Activated T-cell treated with anti-CD3 and anti-CD28 coated beads, Interleukin-2, amount 50 U/mL, for 1 hour (primary cell): ENCODE measurements at places on chromosomes 2 and 18.
A peak's percentile ranks its signal among the peaks of the same experiment; 100 is the strongest.

- DNase-seq, result no peak
These were observed 172.1 kb upstream of the GLI2 start for GRCh38 chr2:120563616-120564015.

- DNase-seq, result no peak
These were observed 165.2 kb upstream of the BCL2L11 start for GRCh38 chr2:110955556-110955955.

DNA sequence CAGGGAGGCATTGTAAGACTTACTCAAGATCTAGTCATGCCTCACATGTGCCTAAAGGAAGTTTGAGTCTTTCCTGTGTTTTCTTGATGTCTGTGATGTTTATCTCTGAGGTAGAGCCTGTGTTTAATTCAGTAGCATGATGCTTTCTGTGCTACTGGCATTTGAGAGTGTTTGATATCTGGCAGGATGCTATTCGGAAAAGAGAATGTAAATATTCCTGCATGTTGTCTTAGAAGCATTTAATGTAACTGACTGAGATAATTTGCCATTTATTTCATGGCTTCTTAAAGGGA is 58.8 kb downstream of the GREB1L start:
- no peak for DNase-seq

DNA sequence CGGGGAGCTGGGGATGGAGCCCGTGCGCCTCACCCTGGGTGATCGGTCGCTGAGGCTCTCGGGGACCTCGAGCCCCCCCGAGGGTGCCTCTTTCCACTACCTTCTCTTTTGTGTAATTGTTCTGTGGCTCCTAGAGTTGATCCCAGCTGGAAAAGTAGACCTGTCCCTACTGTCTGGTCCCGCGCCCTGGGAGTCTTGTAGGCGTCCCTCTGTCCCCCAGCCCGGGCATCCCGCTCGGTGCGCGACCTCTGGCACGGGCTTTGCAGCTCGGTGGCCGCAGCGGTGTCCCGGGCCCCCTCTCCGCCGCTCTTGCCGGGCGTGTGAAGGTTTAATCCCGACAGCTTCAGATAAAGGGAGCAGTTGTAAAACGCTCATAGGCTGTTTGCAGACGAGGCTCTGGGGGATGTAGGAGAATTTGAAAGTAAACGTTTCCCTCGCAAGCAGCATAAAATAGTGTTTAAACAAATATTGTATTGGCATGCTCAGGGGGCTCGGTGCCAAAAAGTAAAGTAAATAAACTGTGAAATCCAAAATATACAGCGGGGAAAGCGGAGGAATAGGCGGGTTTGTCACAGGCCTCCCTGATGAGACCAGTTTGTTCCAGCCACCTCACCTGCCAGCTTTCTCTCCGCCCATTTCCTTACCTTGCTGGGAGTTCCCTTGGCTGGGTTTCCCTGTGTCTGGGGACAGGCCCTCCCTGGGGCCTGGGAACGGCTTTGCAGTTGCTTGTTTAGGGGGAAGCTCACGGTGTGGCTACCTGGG is 1.9 kb downstream of the GLI2 start:
- no peak for DNase-seq

GRCh38 chr2:96386470-96386869 is 50.9 kb downstream of the NCAPH start:
- DNase-seq, result no peak

DNA sequence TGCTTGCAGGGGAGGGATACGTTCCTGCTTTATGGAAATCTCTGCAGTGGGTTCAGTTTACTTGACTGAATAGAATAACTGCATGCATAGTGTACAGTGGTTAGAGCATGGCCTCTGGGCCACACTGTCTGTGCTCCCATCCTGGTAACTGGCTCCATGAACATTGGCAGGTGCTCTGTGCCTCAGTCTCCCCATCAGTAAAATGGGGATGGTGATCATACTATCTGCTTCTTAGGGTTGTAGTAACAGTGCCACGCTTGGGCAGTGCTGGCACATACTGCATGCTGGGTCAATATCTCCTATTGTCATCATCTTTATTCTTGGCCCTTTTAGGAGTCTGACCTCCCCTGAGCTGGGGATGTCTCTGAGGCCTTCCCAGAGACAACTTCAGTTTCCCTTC is 117.3 kb downstream of the CTIF start:
- no peak for DNase-seq

- DNase-seq, result no peak
These were observed 206.4 kb upstream of the SESTD1 start for GRCh38 chr2:179470992-179471391.

GRCh38 chr2:62156861-62157496 is 38.9 kb upstream of the B3GNT2 start:
- DNase-seq, result no peak

GRCh38 chr2:168032091-168032490 is 215.3 kb downstream of the STK39 start:
- no peak for DNase-seq

DNA sequence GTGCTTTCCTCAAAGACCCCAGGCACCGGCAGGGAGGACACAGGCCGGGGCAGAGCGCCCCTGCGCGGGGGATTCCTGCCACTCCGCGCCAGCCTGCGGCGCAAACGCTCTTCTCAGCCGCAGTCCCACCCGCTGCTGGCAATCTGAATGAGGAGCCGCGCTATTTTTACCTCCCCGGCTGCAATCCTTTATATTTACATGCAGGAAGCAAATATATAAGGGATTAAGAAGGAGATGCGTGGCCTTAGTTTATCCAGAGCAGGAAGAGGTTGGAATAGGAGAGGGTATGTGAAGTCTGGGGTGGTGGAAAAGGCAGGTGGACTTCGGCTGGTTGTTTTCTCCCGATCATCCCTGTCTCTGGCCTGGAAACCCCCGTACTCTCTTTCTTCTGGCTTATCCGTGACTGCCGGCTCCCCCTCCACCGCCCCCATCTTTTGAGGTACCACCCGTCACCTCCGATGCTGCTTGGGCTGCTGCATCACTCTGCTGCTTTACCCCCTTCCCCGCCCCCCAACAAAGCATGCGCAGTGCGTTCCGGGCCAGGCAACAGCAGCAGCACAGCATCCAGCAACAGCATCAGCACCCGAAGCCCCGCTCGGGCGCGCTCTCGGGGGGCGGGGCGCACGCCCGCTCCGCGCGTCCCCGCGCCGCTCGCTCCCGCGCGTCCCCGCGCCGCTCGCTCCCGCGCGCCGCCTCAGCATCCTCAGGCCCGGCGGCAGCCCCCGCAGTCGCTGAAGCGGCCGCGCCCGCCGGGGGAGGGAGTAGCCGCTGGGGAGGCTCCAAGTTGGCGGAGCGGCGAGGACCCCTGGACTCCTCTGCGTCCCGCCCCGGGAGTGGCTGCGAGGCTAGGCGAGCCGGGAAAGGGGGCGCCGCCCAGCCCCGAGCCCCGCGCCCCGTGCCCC is at the start of gene ADAM23:
Gene ADAM23, plus strand, starts transcription at position 700 of the 902 bp plus-strand sequence. CDS start 335 bp downstream, outside the sequence.
- DNase-seq, result peak; percentile 52

- no peak for DNase-seq
These were observed 66.3 kb upstream of the HK2 start for GRCh38 chr2:74767618-74768017.

DNA sequence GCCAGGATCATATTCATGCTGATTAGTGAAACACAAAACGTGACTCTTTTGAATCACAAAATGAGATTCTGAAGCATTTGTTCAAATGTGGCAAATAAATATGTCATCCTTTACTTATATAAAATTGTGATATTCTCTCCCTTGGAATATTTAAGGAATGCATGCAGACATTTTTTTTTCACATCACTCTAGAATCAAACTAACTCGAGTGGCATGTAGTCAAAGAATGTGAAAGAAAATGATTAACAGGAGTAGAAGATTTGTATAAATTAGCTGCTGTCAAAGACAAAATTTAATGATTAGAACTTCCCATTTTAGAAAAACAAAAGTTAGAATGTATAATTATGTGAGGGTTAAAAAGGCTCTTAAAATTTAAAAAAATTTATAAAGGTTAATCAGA is 721.0 kb upstream of the FAM98A start:
- no peak for DNase-seq
